ENCODE measurements at places on chromosomes 4 and X.

- DNase-seq: no peak
These were observed 5.5 kb upstream of the USP53 start for GRCh38 chr4:119207051-119207450.

GRCh38 chr4:38687571-38688011 lies 23.6 kb downstream of the KLF3 start:
- DNase-seq: no peak

- DNase-seq: no peak
These were observed 51.9 kb downstream of the CCNI start for GRCh38 chr4:77023920-77024319.

- no peak for DNase-seq
These were observed 72.3 kb upstream of the ZNF518B start for GRCh38 chr4:10529291-10530136.

- no peak for DNase-seq
These were observed 234.3 kb downstream of the ZNF674 start for GRCh38 chrX:46310815-46311497.

DNA sequence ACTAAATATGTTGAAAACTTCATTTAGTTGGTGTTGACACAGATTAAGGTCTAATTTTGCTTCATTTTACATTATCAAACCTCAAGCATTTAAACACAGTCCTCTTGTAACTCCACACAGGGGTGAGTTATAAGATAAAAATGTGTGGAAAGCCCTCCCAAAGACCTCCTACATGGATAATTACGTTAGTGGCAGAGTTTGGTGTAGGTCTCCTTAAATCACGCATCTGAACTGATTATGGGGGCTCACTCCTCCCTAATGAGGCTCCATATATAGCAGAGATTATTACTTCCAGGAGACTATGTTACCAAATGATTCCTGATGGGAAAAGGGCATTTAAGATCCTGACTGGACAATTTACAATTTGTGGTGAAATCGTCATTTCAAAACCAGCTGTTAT lies 32.2 kb upstream of the VCX3B start:
- no peak for DNase-seq

DNA sequence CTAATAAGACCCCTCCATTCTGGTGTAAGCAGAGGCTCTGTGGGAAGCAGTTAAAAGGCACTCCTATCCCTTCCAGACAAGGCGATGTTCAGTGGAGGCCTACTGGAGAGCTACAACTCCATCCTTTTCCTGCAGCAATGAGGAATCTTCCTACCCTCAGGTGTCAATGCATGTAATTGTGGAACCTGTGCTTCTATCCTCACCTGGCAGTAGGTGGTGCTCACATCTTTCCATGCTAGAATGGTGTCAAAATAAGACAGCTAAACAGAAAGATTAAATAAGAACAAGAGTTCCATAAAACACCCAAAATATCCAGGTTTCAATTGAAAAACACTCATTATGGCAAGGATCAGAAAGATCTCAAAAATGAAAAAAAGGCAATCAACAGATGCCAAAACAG lies 224.6 kb downstream of the IL15 start:
- no peak for DNase-seq

DNA sequence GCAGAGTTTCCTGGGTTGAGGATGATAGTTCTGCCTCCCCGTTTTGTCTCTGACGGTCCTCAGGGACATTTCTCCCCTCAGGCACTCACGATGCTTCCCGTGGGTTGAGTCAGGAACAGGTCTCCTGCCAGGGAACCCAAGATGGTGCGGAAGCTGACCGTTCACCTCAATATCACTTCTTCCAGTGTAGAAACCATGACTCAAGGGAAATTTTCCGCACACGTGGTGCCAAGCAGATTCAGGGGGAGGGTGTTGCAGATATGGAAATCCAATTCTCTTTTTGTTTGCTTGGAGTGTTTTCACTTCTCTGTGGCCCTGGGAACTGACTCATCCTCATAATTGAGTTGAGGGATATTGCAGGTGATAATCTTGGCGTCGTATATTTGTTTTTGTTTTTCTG lies 46.7 kb downstream of the CXorf49B start:
- DNase-seq: no peak

- DNase-seq: no peak
These were observed 234.0 kb upstream of the SLIT2 start for GRCh38 chr4:20017777-20018115.

DNA sequence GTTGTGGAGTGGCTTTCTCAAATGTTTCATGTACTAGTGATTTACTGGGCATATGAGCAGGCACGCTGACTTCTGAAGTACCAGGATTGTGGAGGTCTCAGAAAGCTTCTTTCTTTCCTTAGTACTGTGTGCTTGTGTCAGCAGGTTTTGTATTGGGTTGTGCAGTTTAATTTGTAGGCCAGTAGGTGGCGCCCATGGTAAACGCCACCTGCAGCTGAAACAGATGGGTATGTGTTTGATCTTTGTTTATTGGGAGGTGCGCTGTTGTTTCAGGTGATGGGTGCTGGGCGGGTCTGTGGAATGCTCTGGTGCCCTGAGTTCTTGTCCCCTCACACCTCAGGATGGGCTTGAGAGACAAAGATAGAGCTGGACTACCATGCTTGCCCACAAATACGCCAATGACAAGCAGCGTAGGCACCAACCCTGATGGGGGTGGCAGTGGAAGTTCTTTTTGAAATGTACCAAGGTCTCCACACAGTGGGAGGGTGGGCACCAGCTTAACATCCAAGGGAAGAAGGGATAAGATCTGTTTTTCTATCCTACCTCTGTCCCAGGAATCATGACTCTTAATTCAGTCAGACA lies 141.5 kb downstream of the RPS6KA6 start:
- DNase-seq: peak; percentile 57

DNA sequence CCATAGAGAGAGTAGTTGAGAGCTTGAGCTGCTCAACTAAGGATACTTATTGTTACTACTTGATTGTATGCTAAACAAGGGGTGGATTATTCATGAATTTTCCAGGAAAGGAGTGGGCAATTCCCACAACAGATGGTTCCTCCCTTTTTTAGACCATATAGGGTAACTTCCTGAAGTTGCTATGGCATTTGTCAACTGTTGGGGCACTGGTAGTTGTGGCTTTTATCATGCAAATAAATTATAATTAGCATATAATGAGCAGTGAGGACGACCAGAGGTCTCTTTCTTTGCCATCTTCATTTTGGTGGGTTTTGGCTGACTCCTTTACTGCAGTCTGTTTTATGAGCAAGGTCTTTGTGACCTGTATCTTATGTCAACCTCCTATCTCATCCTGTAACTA lies 1403.5 kb upstream of the PABPC4L start:
- no peak for DNase-seq

DNA sequence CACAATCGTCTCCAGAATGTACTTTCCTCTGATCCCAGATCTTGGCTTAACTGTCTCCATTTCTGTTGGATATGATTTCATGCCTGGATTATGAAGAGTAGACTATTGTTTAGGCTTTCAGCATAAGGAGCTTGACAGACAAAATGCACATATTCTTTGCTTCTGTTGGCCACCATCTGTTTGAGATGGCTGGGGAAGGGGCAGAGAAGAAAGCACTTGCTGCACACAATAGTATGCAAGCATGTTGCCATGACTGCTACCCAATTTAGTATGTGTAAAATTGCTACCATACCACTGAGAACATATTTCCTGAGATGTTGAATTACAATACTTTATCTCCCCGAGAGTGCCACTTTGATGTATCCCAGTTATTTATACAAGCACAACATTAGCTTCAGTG lies 127.9 kb upstream of the BMPR1B start:
- no peak for DNase-seq

DNA sequence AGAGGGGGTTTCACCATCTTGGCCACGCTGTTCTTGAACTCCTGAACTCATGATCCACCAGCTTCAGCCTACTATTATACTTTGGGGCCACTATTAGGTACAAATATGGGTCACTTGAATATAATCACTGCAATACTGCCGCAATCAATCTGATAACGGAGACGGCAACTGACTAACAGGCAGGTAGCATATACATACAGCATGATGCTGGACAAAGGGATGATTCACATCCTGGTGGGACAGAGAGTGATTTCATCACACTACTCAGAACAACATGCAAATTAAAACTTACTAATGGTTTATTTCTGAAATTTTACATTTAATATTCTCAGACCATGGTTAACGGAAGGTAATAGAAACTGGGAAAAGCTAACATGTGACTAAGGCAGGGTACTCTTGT lies 10.9 kb downstream of the LRBA start:
- no peak for DNase-seq

- DNase-seq: no peak
These were observed 84.5 kb downstream of the PRKG2 start for GRCh38 chr4:81130569-81130968.

GRCh38 chr4:921830-922331 lies 10.2 kb downstream of the GAK start:
- peak; percentile 22 for DNase-seq

DNA sequence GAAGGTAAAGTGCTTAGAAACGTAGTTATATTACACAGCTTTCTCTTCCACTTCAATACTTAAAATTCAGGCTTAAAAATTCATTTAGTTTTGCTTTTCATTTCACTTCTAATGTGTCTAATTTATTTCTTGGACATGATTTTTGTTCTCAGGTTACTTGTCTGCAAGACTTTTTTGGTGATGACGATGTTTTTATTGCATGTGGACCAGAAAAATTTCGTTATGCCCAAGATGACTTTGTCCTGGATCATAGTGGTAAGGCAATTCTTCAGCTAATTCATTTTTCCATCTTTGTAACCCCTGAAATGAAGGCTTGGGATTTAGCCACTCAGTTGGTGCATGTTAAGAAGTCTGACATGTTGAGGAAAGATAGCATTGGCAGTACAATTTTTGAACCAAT lies 114.7 kb downstream of the DCLK2 start:
- DNase-seq: no peak

DNA sequence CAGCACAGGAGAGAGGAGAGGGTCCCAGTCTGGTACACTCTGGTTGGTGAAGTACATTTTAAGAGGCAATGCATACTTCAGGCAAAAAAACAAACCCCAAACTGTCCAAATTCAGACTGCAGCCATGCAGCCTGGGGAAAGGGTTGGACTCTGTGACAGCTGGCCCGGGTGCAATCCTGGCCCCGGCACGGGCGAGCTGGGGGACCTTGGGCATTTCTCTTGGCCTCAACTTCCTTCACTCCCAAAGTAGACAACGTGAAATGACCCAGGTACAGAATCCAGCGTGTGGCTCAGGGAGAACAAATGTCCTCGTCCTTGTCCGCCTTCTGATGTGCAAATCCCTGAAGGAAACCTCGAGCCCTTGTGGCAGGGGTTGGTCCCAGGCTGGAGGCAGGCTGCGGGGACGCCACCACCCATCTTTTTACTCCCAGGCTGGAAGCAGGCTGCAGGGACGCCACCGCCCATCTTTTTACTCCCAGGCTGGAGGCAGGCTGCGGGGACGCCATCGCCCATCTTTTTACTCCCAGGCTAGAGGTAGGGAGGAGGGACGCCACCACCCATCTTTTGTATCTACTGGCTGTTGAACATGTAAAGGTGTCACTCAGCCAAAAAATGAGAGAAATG lies 62.3 kb downstream of the ACOX3 start:
- DNase-seq: no peak

DNA sequence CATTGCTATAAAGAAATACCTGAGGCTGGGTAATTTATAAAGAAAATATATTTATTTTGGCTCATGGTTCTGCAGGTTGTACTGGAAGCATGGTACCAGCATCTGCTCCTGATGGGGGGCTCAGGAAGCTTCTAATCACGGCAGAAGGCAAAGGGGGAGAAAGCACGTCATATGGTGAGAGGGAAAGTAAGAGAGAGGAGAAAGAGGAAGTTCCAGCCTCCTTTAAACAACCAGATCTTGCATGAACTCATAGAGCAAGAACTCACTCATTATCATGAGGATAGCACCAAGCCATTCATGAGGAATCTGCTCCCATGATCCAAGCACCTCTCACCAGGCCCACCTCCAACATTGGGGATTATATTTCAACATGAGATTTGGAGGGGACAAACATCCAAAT lies 125.0 kb upstream of the GRPR start:
- no peak for DNase-seq

DNA sequence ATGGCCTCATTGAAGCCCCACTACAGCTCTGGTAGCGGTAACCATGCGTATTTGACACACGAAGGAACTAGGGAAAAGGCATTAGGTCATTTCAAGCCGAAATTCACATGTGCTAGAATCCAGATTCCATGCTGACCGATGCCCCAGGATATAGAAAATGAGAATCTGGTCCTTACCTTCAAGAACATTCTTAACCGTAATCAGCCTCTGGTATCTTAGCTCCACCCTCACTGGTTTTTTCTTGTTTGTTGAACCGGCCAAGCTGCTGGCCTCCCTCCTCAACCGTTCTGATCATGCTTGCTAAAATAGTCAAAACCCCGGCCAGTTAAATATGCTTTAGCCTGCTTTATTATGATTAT lies 876 bp downstream of the HPRT1 start:
- no peak for DNase-seq

DNA sequence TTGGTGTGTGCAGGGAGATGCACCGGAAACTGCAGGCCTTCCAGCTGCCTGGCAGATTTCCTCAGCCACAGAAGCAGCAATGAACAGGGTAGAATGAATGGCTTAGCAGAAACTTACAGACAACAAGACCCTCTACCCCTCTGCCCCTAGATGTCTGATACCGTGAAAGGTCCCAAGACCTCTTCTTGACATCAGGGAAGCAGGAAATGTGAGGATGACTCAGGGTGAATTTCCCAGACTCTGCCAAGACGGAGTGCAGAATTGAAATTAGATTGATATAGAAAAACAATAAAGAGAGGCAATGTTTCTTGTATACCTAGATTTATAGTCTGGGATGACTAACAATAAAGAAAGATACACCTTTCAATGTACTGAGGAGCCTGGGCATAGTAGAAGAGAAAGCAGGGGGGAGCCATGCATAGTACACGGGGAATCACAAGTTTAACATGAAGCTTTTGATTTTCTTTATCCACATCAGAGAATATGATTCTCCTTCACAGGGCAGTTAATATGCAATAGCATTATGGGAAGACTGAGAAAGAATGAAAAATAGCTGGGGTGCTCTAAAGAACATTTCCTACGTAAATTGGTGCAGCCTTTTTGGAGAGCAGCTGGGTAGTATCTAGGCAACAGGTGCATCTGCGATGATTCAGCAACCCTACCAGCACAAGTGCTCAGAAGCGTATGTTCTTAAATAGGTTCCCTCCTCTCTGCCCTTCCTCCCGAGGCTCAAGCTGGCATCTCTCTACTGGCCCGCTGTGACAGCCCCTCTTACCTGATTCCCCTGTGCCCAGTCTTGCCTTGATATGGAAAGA lies 18.3 kb upstream of the CXCR3 start:
- DNase-seq: no peak

DNA sequence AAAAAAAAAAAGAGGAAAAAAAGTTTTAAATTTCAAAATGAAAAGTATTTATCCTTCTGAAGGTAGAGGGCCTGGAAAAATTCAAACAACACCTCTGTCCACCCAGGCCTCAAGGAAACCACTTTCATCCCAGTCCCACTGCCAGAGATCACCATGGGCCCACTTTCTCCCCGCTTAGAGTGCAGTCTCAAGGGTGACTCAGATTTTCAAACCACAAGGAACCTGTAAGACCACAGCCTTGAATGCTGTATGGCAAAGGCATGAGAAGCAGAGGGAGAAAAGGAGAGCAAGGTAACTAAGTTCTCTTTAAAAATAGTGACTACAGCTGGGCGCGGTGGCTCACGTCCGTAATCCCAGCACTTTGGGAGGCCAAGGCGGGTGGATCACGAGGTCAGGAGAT lies 87.9 kb upstream of the PACRGL start:
- DNase-seq: peak; percentile 61

Measured in islet precursor cell (in vitro differentiated cells).